Activated gamma-delta T cell (primary cell): ENCODE measurements at places on chromosomes 1 and 21.

GRCh38 chr21:46390603-46391545, 66.9 kb downstream of the PCNT start:
- no peak for DNase-seq

DNA sequence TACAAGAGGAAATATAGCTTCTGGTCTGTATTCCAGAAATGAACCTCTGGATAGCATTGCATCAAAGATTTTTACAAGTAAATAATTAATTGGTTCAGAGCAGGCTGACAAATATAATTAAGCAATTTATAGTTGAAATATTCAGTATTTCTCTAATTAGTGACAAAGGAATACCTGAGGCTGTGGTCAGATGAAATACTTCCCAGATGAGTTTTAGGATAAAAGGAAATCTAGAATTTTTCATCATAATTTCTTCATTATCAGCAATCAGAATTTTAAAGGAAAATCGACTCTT, 112.8 kb downstream of the NEK7 start:
- DNase-seq = no peak

GRCh38 chr1:226778657-226779058, 39.6 kb upstream of the ITPKB start:
- no peak for DNase-seq

DNA sequence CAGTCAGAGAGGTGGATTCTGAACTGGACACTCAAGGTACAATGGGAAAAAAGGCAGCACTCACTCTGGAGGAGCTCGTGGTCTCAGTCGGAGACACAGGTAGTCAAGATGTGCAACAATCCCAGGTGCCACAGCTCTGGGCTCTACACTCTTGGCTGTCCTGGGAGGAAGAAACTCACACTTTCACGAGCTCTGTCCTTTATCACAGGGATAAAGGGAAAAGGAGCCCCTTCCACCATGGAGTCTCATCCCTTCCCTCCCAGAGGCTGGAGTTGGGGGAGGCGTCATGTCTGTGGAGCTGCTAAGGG, 20.3 kb downstream of the CDK18 start:
- no peak for DNase-seq

DNA sequence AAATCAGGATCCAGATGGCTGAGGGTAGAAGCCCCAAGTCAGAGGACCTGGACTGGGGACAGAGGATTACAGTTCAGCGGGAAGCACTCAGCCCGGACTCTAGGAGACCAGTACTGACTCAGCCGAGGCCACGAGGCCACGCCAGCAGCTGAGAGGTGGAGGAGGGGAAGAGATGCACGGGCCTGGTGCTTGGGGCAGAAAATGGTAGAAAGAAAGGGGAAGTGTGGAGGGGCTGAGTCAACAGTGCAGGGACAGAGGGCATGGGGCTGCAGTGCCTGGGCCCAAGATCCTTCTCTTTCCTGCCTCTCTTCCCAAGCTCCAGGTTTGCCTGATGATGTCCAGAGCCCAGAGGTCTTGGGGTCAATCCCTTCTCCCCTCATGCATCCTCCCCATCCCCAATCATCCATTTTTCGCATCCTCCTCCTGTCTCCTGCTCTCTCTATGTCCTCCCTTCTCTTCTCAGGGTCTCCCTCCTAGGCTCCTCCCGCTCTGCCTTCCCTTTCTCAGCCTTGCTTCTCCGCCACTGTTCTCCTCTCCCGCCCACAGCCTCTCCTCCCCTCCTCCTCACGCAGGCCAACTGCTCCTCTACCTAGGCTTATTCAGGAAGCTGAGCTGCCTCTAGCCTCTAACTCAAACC, 7.7 kb downstream of the ARHGEF2 start:
- DNase-seq = no peak

- no peak for DNase-seq
These were observed 23.8 kb downstream of the PIP5K1A start for GRCh38 chr1:151222130-151222529.

- no peak for DNase-seq
These were observed 55.9 kb downstream of the VCAM1 start for GRCh38 chr1:100775483-100775882.

DNA sequence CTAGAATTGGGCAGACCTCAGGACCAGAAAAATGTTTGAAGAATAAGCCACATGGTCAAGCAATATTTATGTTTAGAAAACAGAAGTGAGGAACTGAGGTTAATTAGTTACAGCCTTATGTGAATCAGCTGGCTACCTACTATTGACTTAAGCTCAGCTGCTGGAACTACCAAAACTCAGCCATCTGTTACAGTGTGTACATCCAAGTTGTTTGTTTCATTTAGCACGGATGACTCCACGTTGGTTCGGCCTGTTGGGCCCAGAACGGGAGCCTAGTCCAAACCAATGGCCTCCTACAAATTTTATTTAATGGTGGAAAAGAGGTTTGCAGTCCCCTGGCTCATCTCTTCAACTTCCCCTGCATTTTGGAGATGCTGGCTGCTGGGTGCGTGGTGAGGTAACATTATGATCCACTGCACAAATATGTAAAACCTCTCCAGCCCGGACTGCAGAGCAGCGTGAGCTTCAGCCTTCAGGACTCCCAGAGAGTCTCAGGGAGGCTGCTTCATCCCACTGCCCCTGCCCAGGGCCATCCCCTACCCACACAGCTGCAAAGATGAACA, 143.4 kb downstream of the ZZZ3 start:
- DNase-seq = no peak

DNA sequence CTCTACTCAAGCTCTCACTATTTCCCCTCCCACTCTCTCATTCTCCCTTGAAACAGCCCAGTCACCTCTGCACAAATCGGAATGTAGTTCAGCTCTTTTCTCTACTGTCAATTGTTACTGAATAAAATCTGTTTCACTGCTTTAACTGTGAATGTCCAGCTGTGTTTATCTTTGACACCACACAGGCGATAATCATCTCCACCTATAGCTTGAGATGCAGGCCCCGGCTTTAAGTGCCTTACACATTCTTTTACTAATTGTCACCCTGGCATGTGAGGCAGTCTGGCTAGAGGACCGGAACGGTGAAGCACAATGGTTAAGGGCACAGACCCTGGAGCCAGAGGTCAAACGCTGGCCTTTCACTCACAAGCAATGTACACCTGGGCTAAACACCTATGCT, 122.8 kb upstream of the C8B start:
- no peak for DNase-seq

- no peak for DNase-seq
These were observed 2.5 kb upstream of the MX2 start for GRCh38 chr21:41359286-41359685.
